NCI-H1694 (cell line): ENCODE measurements at places on chromosomes 2 and 18.

DNA sequence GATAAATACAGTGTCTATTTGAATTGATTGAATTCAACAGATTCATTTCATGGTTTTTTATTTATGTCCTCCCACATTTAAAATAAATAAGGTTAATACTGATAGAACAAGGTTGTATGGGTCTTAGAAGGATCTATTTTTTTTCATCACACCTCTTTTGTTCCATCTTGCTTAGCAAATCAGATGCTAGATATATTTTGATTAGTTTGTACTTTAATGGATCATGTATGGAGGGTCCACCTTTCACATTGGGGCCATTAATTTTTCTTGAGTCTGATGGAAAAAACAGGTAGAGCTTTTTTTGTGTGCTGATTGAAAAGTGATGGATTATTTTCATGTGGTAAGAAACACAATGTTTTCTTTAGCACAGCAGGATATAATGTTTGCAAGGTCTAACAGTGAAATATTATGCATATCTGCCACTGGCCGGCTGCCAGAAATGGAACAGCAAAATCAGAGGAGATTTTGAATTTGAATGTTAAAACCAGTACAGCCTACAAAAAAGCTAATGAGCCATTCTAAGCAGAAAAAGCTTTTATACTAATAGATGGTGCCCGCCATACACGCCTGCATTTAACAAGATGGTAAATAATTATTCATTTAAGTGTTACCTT, 188.1 kb upstream of the ETAA1 start:
- no peak for DNase-seq

DNA sequence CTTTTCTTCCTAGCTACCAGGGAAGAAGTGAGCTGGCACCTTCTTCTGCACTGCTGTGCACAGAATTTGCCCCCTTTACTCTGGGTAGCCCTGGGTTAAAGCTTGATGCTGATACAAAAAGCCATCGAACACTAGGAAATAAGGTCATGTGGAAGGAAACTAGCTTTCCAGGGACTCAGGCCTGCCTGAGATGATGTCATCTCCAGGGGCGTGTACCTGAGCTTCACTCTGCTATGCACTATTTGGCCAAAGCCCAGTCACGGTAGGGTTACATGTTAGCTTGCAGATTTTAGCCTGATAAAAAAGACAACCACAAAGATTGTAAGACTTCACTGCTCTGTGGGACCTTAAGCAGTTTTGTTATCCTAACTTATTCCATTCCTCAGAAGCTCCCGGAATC, 20.4 kb downstream of the EDAR start:
- no peak for DNase-seq

GRCh38 chr2:59567151-59567550, 986.3 kb downstream of the BCL11A start:
- DNase-seq: peak; percentile 24

GRCh38 chr18:62524440-62525200, 1.8 kb downstream of the ZCCHC2 start:
- no peak for DNase-seq

- no peak for DNase-seq
Observed at GRCh38 chr2:122077771-122078170, 322.3 kb downstream of the TSN start.

- DNase-seq: no peak
Observed at GRCh38 chr2:45010702-45011012, 1.4 kb upstream of the SIX2 start.

DNA sequence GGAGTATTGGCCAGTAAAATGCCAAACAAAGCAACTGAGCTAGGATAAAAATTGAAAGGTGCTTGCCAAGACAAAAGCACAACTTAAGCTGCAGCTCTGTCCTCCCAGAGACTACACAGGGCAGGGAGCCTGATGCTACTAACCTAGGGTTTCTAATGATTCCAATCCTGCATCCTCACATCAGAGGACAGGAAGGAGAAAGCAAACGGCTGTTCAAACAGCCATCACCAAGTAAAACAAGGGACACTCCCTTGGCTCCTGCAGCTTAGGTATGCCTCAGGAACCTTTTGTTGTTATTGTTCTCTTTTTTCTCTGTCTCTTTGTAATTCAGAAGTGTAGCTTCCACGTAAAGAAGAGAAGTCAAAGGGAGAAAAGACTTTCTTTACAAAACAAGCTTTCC, 99.5 kb downstream of the TCF4 start:
- no peak for DNase-seq

- no peak for DNase-seq
Observed at GRCh38 chr2:30113617-30114293, 33.1 kb upstream of the YPEL5 start.
